Type B pancreatic cell (in vitro differentiated cells): ENCODE measurements at places on chromosomes 7 and 10. TPM values are rescaled to one million over a fixed set of nuclear protein-coding genes. Genes with fewer than 3 reads are reported as not detected.

TMEM229A gene
- total RNA-seq, result 0.19 and 0.33 TPM in 2 replicates

CFAP58 gene
- 0.24 and 0.34 TPM in 2 replicates for total RNA-seq

PSMA2 gene
- 83.6 and 99.3 TPM in 2 replicates for total RNA-seq

ITGA8 gene
- 1.1 and 10.1 TPM in 2 replicates for total RNA-seq

IGF2BP3 gene
- total RNA-seq, result 99.3 and 107 TPM in 2 replicates

DNA sequence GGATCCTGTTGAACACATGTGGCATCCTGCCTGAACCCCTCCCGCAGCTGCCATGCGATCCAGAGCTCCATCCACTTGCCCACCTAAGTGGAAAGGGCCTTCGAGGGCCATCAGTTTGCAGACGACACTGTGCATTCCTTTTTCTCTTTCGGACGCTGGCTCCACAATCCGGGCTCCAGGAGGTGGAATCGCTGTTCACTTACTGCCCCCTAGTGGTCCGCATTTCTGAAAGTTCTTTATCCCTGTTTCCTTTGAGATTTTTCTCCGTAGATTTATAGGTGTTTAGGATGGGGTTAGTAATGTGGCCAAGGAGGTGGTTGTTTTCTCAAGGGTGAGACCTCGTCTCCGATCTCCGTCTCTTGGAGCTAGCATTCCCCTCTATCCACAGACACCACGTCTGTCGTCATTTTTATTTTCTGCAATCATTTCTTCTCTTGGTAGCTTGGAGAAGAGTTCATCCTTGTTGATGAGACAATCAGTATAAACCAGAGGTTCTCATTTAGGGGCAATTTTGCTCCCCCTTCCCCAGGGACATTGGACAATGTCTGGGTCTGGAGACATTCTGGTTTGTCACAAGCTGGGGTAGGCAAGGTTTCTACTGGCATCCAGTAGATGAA is 204.6 kb downstream of the ARHGAP21 start:
- no peak for DNase-seq

DNA sequence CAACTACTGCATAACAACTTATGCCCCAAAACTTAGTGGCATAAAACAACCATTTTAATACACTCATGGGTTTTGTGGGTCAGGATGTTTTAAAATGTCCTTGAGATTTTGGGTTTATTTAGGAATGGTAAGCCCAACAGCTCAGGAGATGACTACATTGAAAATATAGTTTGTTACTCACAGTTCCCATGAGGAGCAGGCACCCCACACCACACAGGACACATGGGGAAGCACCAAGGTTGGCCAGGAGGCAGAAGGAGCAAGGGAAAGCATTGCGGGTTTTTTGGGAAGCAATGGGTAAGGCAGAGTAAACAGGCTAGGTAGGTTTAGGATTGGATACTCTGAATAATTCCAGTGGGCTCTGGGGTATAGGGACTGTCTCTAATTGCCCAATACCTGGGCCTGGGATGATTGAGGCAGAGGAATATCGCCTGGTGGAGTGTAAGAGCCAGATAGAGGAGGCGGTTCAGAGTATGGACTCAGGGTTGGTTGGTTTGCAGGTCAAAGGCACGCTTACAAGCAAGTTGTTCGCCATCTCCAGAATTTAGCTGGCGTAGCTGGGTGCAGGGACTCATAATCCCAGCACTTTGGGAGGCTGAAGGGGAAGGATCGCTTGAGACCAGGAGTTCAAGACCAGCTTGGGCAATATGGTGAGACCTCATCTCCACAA is 10.0 kb upstream of the MARVELD1 start:
- DNase-seq, result no peak

GRCh38 chr7:2962865-2963264 is 80.8 kb downstream of the CARD11 start:
- no peak for DNase-seq

GRCh38 chr10:116097239-116097784 is 175.7 kb downstream of the GFRA1 start:
- no peak for DNase-seq

DNA sequence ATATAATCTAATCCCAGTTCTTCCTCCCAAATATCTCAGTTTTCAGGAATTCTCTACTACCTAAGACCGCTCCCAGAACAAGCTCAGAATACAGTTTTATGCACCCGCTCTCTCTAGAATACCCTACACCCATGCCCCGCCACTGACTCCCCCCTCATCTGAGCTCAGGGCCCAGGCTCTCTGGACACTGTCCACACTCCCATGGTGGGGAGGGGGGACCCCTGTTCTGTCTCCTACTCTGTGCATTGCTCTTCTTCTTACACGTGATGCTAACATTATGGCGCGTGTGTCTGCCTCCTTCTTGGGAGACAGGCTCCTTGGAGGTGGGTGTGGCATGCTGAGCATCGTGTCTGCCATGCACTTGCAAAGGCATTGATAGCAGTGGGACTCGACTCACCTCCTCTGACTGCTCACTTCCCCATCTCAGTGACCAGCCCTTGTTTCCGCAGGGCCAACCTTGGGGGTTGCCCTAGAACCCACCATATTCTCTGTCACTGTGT is 127.9 kb downstream of the TCERG1L start:
- peak; percentile 56 for DNase-seq

DNA sequence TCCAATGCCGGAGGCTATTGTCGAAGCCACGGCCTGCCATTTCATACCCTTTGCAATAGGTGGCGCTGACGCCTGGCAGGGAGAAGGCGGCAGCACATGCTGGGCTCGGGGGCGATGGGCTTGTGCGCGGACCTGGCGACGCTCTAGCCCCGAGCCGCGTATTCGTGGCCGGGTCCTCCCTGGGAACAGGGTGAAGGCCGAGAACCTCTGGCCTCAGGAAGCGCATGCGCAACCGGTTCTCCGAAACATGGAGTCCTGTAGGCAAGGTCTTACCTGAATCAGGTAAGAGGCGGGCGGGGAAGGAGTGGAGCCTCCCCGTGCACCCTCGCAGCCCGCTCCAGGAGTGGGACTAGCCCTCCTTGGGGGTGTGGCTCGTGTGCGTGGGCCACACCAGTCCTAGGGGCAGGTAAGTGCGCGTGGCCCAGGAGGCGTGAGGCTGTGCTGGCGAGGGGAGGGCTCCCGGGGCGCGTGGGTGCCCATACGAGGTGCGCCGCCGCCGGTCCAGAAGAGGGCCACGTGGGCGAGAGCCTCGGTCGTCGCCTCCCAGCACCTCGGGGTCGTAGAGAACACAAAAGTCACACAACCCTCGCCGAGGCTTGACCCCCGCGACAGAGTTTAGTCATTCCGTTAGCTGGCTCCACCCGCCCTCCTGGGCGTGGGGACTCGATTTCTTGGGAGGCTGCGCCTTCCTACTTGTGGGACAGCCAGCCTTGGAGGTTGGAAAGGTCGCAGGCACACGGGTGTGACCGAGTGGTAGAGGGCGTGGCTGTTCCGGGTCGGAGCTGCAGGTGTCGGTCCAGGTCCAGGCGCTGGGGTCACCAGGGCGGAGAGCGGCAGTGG is 5.6 kb upstream of the MEST start:
- no peak for DNase-seq
